Diencephalon (tissue), 1 donor: ENCODE measurements at places on chromosomes 6 and 20. TPM values are rescaled to one million over a fixed set of nuclear protein-coding genes. Genes with fewer than 3 reads are reported as not detected.

FHL5 gene
- 0.92 TPM for total RNA-seq

TREML2 gene
- not detected for total RNA-seq

SLC22A16 gene
- total RNA-seq, result not detected

RIN2 gene
- total RNA-seq, result 27.9 TPM

STMND1 gene
- total RNA-seq, result 0.92 TPM

FAM229B gene
- total RNA-seq, result 32.5 TPM

BNIP5 gene
- total RNA-seq, result not detected

TFAP2B gene
- total RNA-seq, result 0.46 TPM

SLC24A3 gene
- total RNA-seq, result 50.5 TPM

THEMIS gene
- total RNA-seq, result not detected

GINS1 gene
- total RNA-seq, result 14.1 TPM

MAFB gene
- total RNA-seq, result 4.2 TPM

HCRTR2 gene
- 30.0 TPM for total RNA-seq

LY6G6D gene
- not detected for total RNA-seq

C4A gene
- 45.9 TPM for total RNA-seq

LBP gene
- total RNA-seq, result not detected

GPR6 gene
- 12.2 TPM for total RNA-seq

ID1 gene
- total RNA-seq, result 87.7 TPM

VNN1 gene
- total RNA-seq, result not detected

SAMD3 gene
- total RNA-seq, result 19.4 TPM

SNTA1 gene
- 22.1 TPM for total RNA-seq

F13A1 gene
- total RNA-seq, result 10.4 TPM

WFDC5 gene
- total RNA-seq, result not detected

RAET1L gene
- 0.23 TPM for total RNA-seq

RBPJL gene
- total RNA-seq, result not detected

TUBB1 gene
- 0.92 TPM for total RNA-seq

CENPB gene
- 45.7 TPM for total RNA-seq

FAM83C gene
- total RNA-seq, result not detected

SLPI gene
- total RNA-seq, result not detected

POU3F2 gene
- total RNA-seq, result 46.4 TPM

LPA gene
- total RNA-seq, result 7.6 TPM

BIRC7 gene
- not detected for total RNA-seq

SLC12A5 gene
- total RNA-seq, result 113 TPM

ASIP gene
- total RNA-seq, result not detected

ANKRD66 gene
- 3.5 TPM for total RNA-seq

EEF1A2 gene
- 313 TPM for total RNA-seq

CBLN4 gene
- total RNA-seq, result 44.1 TPM

SIRPD gene
- total RNA-seq, result not detected

DSP gene
- 6.2 TPM for total RNA-seq

DCDC2 gene
- total RNA-seq, result 6.7 TPM

MUC22 gene
- not detected for total RNA-seq

SMOC2 gene
- 9.2 TPM for total RNA-seq

CD24 gene
- 640 TPM for total RNA-seq

TMC2 gene
- 3.5 TPM for total RNA-seq

NKX2-4 gene
- total RNA-seq, result 2.1 TPM

ZNF341 gene
- 2.3 TPM for total RNA-seq

LHFPL5 gene
- 2.1 TPM for total RNA-seq

NEURL2 gene
- total RNA-seq, result 4.6 TPM

CST4 gene
- not detected for total RNA-seq

STK4 gene
- 31.6 TPM for total RNA-seq

CTCFL gene
- 0.23 TPM for total RNA-seq

GSTA1 gene
- not detected for total RNA-seq

FOXQ1 gene
- 2.8 TPM for total RNA-seq
